AG09319 (cell line): ENCODE measurements at places on chromosomes 5 and 9.

DNA sequence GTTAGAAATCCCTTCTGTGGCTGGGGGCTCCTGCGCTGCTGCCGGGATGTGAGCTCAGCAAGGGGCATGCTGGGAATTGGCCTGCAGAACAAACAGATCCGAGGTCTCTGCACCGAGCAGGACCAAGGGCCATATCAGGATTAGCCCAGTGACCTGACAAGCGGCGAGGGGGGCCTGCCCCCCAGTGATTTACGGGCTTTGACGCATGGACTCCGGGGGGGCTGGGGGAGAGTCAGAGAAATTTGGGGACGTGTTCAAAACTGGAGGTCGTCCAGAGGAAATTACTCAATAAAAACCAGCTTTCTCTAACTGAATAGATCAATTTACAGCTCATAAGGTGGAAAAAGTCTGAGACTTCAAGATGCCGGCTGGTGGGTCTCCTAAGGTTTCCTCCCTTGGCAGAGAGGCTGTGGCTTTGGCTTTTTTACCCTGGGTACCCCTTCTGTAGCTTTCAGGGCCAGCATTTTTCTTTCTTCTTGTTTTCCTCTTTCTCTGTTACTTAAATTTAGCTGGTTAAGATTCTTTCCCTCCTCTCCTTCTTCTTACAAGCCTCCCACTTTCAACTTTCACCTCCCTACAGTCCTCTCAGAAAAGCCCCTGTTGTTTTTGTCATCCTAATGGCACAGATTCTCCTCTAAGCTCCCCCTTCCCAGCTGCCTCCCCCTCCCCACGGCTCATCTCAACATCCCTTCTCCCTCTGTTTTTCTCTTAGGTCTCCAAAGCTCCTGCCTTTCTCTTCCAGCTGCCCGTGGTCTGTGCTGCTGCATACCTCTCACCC is 551.0 kb downstream of the CCDC171 start:
- no peak for DNase-seq

- no peak for DNase-seq
Measured at GRCh38 chr5:134206627-134207160, 19.2 kb downstream of the PPP2CA start.

DNA sequence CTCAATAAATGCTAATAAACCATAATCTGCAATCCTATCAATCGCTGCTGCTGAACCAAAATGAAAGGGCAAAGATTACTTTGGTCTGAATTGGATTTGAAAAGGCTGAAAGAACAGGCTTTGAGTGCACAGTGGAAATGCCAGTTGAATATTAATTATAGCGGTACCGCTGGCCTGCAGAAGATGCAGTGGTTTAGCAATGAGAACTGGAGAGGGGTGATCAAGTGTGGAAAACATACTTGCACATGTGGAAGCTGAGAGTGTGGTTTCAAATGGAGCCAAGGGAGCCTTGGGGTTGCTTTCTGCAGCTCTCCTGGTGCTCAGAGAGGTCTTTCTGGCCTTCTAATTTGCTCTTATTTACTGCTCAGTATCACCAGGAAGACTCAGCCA is 133.9 kb downstream of the PTTG1 start:
- DNase-seq, result no peak

DNA sequence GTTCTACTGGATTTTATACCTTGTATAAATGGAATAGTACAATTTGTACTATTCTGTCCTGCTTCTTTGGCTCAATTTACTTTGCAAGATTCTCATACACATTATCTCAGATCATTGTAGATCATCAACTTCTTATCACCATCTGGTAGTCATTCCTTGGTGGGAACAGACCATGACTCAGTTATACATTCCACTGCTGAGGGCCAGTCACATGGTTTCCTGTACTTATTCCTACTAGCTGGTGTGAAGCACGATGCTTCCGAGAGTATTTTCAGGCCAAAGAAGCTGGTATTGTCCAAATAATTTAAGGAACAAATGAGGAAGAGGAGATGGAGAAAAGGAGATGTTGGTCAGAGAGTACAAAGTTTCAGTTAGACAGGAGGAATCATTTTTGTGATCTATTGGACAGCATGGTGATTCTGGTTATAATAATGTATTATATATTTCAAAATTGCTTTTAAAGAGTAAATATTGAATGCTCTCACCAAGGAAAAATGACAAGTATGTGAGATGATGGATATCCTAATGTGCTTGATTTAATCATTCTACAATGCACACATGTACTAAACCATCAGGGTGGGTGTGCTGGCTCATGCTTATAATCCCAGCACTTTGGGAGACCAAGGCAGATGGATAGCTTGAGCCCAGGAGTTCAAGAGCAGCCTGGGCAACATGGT is 124.1 kb downstream of the SYK start:
- DNase-seq, result peak; percentile 27

DNA sequence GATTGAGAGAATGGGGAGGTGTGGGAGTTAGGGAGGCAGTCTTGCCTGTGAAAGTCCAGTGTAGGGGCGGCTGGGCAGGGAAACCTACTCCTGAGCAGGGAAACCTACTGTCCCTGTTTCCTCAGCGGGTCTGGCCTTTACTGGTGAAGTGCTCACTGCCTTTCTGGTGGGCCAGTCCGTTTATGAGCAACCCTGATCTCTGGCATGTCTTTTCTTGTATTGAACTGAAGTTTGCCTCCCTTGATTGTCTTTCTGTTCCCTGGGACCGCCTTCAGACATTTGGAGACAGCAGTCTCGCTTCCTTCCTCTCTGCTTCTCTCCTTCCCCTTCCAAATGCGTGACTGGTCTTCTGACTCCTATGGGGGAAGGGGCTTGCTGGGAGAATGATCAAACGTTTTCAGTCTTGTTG is 2.9 kb downstream of the SNX18 start:
- no peak for DNase-seq

DNA sequence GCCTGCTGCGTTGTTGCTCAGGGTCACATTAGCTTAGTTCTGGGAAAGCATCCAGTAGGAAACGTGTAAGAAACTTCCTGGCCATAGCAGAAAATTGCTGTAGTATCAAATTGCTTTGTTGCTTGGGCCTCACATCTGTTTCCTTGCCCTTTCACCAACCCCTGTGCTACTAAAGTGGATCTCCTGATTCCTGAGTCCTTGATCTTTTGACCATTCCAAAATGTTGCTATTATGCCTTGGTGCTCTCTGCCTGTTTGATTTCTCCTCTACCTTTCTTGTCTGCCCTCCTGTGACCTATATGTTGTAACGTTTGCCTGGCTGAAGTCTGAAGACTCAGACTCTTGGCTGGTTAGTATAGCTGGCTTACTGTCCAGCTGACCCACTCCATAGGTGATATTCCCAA is 350.5 kb downstream of the ADGRV1 start:
- DNase-seq, result peak; percentile 32

DNA sequence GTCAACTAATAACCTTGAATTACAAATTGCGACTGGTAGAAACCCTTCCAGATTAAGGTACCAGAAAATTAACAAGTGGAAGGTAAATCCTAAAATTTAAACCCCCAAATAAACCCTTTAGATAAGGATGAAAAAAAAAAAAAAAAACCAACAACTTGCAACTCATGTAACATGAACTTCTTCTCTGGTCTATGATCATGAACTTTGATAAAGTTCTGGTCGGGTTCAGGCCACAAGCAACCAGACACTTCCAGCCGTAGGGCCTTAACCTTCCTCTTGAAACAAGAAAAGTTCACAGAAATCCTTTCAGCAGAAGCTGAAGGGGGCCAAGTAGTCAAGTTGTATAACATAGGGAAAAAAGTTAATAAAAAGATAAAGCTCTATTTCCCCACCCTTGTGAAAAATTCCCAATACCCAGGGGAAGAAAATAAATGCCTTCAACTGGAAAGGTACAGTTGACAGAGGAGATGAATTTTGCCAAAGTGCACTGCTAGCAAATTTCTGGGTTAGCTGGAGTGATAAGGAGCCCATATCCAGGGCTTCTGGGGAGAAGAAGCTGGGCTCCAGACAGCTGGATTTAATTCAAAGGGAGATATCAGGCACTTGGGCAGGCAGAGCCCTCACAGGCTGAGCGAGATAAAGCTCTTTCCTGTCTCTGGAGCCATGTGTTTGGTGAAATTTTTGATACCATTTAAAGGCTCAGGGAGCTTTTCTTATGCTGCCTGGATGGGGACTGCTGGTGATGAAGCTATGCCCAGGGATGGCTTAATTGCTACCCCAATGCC is 234.2 kb upstream of the PANK3 start:
- DNase-seq, result no peak

GRCh38 chr9:127181595-127182190 is 59.3 kb upstream of the ANGPTL2 start:
- DNase-seq, result no peak

DNA sequence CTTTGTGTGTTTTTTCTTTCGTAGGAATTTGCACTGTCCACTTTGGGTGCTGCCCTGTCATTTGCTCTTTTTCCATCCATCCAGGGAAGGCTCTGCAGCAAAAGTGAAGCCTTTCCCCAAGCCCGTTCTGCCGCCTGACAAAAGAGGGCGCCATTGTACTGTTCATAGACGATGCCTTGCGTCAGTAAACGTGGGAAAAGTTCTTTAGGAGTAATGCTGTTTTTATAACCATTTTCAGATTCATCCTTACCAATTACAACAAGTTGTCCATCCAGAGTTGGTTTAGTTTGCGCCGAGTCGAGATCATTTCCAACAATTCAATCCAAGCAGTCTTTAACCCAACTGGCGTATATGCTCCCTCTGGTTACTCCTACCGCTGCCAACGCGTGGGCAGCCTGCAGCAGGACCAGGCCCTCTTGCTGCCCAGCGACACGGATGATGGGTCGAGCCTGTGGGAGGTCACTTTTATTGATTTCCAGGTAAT is 34.3 kb upstream of the RPS23 start:
- peak; percentile 72 for DNase-seq

GRCh38 chr9:35682520-35683315 is 7.0 kb downstream of the TPM2 start:
- no peak for DNase-seq

DNA sequence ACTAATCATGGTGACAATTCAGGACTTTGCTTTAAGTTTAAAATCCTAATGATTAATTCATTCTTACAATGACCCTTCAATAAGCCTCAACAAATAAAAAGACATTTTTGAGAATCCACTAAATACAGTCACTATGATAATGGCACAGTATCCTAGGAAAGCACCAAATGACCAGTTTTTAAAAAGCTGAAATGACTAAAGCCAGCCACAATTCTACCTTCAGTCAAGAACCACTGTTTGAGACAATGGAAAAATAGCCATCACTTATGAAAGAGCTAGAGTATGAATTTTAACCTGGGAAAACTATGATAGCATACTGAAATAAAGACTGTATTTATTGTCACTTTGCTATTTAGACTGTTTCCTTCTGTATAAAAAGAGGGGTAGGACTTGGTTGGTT is 14.0 kb downstream of the FBXW2 start:
- DNase-seq, result no peak

DNA sequence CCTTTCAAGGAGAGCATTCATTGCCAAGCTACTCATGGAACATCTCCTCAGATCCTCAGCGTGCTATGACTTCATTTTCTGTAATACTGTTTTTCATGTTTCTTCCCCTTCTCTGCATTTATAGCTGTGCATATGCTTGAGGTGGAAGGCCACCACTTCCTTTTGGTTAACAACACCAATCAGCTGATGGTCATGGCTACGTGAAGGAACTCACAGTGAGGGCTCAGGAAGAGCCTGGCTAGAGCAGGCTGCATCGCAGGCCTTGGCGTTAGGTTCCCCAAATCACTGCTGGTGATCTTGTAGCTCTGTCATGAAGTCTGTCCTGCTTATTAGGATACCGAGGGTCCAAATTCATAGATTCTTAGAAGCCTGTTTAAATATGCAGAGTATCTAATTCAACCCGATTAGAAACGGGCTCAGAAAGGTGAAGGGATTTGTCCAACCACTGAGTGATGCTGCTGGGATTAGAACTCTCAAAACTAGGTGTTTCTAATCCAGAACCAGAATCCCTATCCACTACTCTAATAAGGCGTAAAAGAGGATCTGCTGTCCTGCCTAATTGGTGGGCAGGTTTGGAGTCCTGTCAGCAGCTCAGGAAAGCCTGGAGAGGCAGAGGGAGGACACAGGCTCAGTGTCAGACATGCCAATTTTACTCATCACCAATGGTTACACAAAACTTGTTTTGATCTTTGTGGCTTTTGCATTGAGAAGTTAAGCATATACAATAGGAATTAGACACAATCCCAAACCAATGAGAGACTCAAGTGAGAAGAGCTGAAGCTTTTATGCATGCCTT is 7.5 kb downstream of the SYK start:
- DNase-seq, result no peak
